ENCODE measurements at places on chromosomes 2 and 18.

GRCh38 chr2:3278521-3279218 is 98.9 kb downstream of the EIPR1 start:
- no peak for DNase-seq

- no peak for DNase-seq
Measured at GRCh38 chr18:48075707-48076093, 145.2 kb upstream of the SMAD2 start.

DNA sequence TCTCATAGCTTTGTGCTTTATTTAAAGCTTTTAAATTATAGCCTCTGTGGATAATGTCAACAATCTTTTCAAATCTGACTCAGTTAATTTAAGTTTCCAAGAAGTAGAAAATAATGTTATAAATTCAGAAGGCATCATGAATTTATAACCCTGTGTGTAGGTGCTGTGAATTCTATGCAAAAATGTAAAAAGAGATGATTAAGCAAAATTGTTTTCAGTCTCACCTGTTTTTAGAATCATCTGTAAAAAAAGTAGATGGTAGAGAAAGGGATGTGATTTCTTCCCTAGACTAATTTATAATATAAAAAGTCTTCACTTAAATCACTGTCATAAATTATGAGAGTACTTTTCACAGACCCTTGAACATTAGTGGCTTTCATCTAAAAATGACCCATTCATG is 85.6 kb upstream of the NOSTRIN start:
- no peak for DNase-seq

GRCh38 chr18:76405280-76405679 is 89.8 kb downstream of the ZNF516 start:
- DNase-seq, result no peak

DNA sequence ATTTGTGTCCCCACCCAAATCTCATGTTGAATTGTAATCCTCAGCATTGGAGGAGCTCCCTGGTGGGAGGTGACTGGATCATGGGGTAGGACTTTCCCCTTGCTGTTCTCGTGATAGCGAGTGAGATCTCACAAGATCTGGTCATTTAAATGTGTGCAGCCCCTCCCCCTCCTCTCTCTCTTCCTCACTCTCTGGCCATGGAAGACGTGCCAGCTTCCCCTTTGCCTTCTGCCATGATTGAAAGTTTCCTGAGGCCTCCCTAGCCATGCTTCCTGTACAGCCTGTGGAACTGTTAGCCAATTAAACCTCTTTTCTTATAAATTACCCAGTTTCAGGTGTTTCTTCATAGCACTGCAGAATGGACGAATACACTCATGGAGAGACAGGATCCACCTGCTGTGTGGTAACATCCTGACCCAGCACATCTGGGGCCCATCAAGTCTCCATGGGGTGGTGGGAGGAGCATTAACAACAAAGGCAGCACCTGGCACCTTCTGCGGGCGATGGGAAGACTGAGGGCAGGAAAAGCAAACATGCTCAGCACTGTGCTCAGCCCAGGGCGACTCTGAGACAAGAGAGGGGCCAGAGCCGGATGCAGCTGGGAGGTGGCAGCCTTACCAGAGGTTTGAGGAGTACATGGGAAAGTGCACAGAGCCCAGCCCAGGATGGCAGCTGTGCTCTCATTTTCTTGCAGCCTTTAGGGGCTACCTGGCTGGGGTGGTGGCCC is 16.2 kb upstream of the ALPP start:
- no peak for DNase-seq

- no peak for DNase-seq
Measured at GRCh38 chr2:25649786-25650185, 23.6 kb downstream of the DTNB start.

DNA sequence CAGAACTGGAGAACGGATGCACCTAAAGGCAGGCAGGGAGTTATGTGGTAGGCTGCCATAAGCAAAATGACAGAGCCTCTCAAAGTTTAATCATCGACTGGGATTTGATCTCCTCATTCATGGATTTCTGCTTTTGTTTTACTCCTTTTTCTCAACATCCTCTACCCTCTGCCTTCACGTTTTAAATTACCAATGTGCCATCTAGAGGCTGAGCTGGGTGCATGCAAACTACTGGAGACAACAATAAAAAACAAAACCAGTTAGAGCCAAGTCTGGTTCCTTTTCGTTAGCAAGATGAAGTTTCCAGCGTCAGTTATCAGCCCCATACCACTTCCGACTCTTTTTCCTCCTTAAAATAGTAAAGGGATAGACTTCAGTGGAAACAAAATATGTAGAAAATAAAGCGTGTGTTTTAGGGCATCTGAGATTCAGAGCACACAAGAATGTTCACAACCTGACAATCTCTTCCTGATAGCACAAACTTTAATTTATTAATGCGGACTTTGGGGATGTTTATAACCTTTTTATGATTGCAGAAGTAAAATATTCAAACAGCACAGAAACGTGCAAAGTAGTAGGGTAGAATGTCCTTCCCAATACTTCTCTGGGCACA is 117.0 kb downstream of the LAMA1 start:
- peak; percentile 21 for DNase-seq

GRCh38 chr18:56221195-56222065 is 417.0 kb downstream of the TXNL1 start:
- DNase-seq, result no peak

- no peak for DNase-seq
Measured at GRCh38 chr2:239789711-239790110, 235.4 kb downstream of the NDUFA10 start.

GRCh38 chr18:21303895-21304294 is 61.9 kb downstream of the GREB1L start:
- no peak for DNase-seq

GRCh38 chr2:156800065-156800653 is 364.0 kb downstream of the GPD2 start:
- peak; percentile 6 for DNase-seq

DNA sequence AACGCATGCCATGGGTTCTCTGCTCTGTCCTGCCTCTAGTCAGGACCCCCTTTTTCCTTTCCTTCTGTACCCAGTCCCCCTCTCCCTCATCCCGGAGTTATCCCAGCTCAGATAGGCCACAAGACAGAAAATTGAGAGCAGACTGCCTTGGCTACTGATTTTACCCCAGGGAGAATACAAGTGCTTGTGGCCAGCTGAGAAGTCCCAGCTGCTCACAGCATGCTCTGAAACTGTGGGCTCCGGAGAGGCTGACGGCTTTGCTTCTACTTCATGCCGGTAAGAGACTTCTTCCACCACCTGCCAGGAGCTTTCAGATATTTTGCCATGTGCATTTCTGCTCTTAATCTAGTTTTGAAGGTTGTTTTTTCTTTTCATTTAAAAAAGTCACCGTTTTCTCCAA is 20.0 kb upstream of the SIX2 start:
- DNase-seq, result no peak

- no peak for DNase-seq
Measured at GRCh38 chr2:193276069-193276468, 1081.3 kb upstream of the TMEFF2 start.

- no peak for DNase-seq
Measured at GRCh38 chr18:34592961-34593382, 117.1 kb upstream of the DTNA start.

DNA sequence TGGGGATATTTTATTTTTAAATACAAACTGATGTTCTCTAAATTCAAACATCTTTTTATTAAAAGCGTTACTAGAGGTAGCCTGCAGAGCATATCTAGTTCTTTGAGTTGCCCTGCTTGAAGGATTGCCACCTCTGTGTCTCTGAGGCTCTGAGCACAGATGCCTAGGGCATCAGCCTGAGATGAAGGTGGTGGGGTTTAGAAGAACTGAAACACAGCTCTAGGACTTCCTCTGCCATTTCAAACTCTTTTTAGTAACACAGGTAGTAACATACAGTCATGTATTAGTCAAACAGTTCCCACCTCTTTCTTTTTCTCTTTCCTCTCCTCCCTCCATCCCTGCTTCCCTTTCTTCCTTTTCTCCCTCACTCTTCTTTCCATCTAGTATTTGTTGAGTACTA is 57.6 kb downstream of the TTC21B start:
- DNase-seq, result no peak

GRCh38 chr18:75089748-75090327 is 119.1 kb downstream of the PTGR3 start:
- DNase-seq, result no peak

- no peak for DNase-seq
Measured at GRCh38 chr2:12421046-12421445, 295.7 kb upstream of the TRIB2 start.

- no peak for DNase-seq
Measured at GRCh38 chr2:24711865-24712264, 81.3 kb downstream of the PTRHD1 start.

GRCh38 chr2:190607657-190608357 is 41.1 kb upstream of the NAB1 start:
- DNase-seq, result no peak

DNA sequence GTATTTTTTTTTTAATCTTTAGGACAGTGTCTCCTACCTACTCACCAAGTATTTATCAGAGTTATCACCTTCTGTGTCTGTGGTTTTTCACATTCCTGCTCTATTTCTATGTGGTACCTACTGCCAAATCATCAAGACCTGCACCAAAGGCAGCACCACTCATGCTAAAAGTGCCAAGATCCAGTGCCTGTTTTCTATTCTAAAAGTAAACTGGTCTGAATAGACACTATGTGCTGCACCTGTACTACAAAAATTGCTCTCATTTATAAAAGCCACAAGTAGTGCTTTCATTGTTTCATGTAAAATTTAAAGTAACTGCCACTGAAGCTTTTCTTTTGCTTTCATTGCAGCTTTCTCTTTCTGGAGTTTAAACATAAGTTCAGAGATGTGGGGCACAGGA is 103.9 kb upstream of the GULP1 start:
- DNase-seq, result no peak

DNA sequence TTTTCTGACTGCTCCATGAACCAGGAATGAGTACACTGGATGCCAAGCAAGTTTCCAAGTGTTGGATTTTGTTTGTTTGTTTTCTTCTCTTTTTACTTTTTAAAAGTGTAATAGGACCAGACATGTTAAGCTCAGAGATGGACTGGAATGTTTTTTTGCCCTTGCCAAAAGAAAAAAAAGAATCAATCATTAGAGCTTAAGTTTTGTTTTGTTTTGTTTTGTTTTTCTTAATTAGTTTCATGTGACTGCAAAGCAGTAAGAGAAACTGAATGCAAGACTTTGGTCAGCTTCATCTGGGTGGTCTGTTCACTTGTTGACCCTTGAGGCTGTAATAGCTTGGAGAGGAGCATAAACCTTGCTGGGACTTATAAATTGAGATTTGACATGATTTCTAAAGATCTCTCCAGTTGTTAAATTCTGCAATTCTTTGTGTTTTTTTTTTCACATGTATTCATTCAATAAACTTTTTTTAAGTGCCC is 42.4 kb upstream of the SLC1A4 start:
- no peak for DNase-seq

GRCh38 chr2:219406861-219407230 is 11.3 kb upstream of the DES start:
- no peak for DNase-seq

DNA sequence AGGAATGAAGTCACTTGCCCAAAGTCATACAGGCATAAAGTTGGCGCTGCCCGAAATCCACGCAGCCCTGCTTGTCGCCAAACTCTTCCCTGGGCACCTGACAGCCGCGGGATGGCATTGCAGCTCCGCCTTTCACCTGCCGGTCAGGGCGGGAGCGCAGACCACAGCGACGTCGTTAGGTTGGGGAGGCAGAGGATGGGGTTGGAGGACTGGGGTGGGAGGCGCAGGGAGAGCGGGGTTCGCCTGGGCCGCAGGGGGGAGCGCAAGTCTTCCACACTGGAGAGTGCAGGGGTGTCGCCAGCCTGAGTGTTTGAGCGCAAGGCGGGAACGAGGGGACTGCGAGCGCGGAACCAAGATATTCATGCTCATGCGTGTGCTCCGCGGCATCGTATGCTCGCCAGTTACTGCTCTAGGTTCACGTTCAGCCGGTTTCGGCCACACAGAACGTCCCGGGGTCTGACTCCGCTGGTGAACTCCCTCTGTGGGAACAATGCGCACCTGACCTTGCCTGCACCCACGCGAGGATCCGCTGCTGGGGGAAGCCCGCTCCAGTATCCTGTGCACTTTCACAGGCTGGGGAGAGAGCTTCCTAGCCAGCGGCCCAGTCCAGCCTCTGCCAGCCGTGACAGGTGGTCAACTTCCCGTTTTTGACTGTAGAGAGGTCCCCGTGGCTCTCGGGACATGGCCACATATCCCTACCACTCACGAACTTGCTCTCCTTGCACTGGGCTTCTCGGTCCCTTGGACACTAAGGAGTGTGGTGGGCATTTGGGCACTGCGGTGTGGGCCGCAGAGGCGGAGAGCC is 767 bp upstream of the NPPC start:
- peak; percentile 59 for DNase-seq

- no peak for DNase-seq
Measured at GRCh38 chr2:174597345-174598047, at the start of gene WIPF1. Gene WIPF1, minus strand, starts transcription at chr2:174597804. Its CDS starts 12,231 bp downstream, at chr2:174585573.
